Ammon's horn (tissue), 1 donor: ENCODE measurements at places on chromosomes 3 and 15.

- DNase-seq, result no peak
These were observed 139.8 kb downstream of the BBX start for GRCh38 chr3:107662586-107662985.

GRCh38 chr3:101861212-101861788 lies 12.0 kb downstream of the NFKBIZ start:
- DNase-seq, result no peak

- DNase-seq, result no peak
These were observed 21.4 kb upstream of the MYZAP start for GRCh38 chr15:57570340-57570739.

GRCh38 chr15:62068810-62069167 lies 2.0 kb downstream of the C2CD4A start:
- DNase-seq, result no peak

GRCh38 chr15:89575656-89576416 lies 567 bp downstream of the TICRR start:
- no peak for DNase-seq

GRCh38 chr3:85758442-85758841 lies 799.7 kb downstream of the CADM2 start:
- DNase-seq, result no peak

GRCh38 chr3:114144909-114145688 lies 33.8 kb downstream of the DRD3 start:
- DNase-seq, result peak; percentile 73

DNA sequence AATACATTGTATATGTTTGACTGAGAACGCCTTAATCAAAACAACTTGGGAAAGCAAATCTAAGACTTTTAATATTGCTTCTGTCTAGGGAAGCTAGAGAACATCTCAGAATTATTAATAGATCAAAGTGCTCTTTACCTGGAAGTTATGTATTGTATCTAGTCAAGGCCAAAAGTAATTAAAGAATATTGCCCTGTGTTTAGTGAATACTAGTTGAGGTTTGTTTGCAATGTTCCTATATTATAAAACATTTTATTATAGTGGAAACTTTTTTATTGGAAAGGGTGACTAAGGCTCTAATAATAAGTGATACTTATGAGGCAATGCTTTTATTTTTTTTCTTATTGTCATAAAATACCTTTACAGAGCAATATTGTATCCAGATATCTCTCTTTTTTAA lies 118.2 kb downstream of the CADM2 start:
- DNase-seq, result no peak

DNA sequence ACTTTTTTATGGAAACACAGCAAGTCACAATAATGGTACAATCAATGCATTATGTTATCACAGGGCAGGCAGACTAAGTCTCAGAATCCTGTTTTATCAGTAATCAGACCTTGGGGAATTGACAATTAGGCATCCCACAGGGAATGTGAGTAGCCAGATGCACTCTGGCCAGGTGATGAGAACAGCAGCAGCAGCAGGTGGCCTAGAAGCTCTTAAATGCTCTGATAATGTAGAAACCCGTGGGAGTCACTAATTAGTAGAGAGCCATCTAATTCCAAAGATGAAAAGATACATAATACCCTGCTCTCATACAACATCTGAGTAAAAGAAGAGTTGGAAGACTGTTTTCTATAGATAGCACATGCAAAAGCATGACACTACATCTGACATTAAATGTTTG lies 12.6 kb downstream of the CEP152 start:
- no peak for DNase-seq

DNA sequence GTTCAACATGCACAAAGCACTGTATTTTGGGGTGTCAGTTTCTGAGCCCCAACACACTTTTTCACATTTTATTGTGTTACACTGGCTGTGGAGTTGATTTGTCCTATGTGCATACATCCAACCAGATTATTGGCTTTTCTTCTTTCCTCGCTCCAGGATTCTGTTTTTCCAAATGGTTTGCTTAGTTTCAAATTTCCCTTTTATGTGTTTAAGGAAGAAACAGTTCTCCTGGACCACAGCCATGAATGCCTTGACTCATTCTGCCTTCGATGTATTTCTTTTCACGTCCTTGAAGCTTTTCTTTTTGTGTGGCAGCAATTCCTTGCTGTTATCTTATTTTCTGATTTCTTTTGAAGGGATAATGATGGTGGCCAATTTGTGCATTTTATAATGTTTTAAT lies 53.8 kb downstream of the CACNA2D3 start:
- DNase-seq, result no peak

- no peak for DNase-seq
These were observed 15.1 kb upstream of the RPS27L start for GRCh38 chr15:63172376-63172775.

DNA sequence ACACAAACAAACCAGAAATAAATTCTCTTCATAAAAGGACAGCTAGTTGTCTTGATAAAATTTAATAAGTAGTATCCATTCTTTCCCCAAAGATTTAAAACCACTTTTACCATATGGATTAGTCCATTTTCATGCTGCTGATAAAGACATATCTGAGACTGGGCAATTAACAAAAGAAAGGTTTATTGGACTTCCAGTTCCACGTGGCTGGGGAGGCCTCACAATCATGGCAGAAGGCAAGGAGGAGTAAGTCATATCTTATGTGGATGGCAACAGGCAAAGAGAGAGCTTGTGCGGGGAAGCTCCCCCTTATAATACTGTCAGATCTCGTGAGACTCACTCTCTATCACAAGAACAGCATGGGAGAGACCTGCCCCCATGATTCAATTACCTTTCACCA lies 38.7 kb downstream of the C2CD4B start:
- no peak for DNase-seq

DNA sequence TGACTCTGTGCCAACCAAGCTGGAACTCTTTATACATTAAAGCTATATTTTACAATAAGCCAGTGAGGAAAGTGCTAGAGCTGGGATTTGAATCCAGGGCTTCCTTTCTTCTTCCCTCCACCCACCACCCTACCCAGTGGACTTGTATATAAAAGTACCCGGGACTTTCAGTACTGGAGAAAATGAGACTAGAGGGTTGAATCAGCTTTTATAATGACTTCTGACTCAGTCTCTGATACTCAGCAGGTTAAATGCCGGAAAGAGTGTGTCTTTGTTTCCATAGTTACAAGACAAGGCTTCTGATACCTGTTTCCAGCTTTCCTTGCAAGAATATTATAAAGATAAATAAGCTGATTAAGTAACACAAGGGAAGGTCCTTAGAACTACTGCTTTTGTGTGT lies 80.9 kb downstream of the FRMD4B start:
- DNase-seq, result no peak

- DNase-seq, result no peak
These were observed 31.9 kb downstream of the TRIM42 start for GRCh38 chr3:140709751-140710150.

GRCh38 chr15:99445272-99445850 lies 120.4 kb upstream of the MEF2A start:
- no peak for DNase-seq

GRCh38 chr3:72181251-72181650 lies 396.3 kb upstream of the PROK2 start:
- DNase-seq, result no peak

GRCh38 chr3:103381296-103382079 lies 946.7 kb downstream of the ZPLD1 start:
- DNase-seq, result no peak

DNA sequence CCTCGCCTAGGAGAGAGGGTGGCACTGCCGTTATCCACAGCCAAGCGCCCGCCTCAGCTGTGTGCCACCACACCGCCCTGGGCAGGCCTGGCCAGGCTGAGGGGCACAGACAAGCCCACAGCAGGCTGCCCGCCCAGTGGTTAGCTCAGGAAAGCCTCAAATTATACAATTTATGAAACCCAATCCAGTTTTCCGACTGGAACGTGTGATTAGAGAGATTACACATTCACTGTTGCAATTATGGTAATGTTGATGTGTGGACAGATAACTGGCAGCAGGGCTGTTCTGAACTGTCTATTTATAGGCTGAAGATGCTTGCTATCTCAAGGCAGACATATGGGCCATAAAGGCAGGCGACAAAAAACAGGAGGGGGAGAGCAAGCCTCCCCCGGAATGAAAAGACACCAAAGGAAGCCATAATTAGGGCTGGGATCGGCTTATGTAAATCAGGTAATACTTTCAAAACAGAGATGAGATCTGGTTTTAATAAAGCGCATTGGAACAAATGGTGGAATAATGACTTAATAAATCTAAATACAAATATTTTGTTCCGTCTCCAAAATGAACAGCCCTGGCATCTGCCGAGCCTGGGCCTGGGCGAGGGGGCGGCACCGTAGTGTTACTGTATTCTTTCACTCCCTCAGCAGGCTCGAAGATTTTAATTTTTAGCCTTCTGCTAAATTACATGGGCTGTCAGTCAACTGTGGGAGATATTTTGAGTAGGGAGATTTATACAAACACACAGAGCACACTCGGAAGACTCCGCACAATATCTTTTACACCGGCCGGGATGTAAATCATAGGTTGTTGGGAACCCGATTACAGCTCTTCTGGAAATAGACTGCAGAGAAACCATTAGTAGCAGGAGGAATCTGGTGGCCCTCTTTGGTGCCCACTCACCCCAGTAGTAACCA lies 103.1 kb upstream of the TLE3 start:
- DNase-seq, result peak; percentile 46

- no peak for DNase-seq
These were observed 214.0 kb downstream of the SATB1 start for GRCh38 chr3:18211116-18211515.

DNA sequence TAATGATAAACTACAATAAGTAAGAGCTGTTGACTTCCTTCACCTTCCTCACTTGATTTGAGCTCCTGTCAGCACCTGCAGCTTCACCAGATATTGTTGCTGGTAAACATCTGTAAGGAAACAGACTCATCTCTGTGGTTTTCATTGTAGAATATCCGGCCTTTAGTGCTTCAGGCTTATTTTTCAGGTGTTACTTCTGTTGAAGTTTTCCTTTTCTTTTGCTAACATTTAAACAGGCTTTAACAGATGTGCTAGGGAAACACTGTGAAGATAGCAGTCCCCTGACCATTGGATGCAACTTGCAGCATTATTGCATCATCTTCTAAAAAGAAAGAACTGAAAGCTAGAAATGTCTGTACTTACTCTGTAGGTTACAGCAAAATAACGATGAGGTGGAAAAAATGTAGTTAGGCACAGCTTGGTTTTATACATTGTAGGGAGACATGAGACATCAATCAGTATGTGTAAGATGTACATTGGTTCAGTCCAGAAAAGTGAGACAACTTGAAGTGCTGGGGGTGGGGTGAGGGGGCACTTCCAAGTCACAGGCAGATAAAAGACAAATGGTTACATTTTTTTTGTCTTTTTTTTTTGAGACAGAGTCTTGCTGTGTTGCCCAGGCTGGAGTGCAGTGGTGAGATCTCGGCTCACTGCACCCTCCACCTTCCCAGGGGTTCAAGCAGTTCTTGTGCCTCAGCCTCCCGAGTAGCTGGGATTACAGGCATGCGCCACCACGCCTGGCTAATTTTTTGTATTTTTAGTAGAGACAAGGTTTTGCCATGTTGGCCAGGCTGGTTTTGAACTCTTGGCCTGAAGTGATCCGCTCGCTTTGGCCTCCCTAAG lies 10.2 kb downstream of the EDEM1 start:
- DNase-seq, result no peak

DNA sequence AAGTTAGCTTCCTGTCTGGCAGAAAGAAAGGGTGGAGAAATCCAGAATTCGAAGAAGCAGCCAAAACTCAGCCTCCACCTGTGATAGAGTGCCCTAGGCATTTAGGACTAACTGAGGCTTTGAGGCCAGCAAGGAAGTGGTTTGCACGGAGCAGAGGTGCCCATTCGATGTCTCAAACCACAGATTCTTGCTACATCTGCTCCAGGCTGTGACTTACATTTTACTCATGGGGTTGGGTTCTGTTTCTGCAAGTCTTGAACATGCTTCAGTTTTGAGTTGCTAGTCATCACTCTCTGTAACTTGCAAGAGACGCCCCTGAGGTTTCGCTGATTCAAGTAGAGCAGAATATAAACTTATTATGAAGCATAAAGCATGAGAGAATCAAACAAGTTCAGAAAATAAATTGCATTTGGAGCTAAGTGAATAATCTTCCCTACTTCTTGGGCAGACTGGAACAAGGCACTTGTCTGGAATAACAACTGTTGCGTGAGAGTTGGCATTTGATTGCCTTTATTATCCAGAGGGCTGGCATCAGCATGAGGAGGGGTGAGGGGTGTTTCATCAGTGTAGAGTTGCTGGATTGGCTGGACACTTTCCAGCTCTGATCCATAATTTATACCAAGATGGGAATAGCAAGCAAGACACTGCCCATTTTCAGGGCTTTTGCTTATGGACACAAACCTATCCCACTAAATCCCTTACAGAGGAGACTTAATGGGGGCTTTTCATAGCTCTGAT lies 256.5 kb downstream of the AGBL1 start:
- DNase-seq, result no peak

DNA sequence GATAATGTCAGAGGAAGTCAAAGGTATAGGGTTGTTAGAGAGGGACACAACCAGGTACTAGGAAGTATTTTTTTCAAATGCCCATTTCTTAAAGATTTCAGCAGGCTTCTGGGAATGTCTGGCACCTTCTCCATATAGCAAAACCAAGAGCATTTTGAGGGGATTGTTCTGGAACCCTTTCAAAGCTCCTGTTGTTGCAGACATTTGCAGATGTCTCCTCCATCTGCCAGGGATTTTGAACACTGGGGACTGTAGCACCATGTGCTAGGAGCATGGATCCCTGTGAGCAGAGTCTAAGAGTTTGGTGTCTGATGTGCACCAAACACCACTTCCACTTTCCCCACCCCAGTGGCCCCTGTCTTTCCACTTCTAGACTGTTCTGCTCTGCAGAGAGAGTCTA lies 206.0 kb upstream of the KBTBD8 start:
- no peak for DNase-seq

GRCh38 chr15:68175526-68175925 lies 29.6 kb downstream of the CALML4 start:
- no peak for DNase-seq

GRCh38 chr3:62375655-62376453 lies 2.5 kb upstream of the FEZF2 start:
- DNase-seq, result no peak

DNA sequence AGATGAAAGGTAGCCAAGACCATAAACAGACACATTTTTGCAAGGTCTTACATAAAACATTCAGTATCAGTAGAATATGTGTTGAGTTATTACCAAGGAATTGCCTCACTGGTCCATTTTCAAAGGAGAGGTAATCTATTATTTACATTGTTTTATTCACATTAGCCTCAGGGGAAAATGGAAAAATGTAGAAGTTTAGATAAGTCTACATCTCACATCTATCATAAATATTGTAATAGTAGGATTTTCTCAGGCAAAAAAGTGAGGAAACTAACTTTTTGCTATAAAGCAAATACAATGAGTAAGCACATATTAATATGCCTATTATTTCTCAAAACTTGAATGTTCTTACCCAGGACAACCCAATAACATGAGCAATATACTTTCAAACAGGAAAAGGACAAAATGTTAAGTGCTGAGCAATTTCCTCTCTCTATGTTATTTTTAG lies 184.6 kb upstream of the AGTR1 start:
- no peak for DNase-seq

GRCh38 chr3:131216330-131216729 lies 165.2 kb upstream of the NUDT16 start:
- no peak for DNase-seq

GRCh38 chr3:195877767-195878423 lies 30.5 kb downstream of the TNK2 start:
- no peak for DNase-seq

- DNase-seq, result no peak
These were observed 80.4 kb upstream of the TCF12 start for GRCh38 chr15:56838085-56838484.
